ENCODE measurements at places on chromosomes 4 and X. TPM values are rescaled to one million over a fixed set of nuclear protein-coding genes. Genes with fewer than 3 reads are reported as not detected.

Gene KDM6A
- 7.7 TPM for total RNA-seq

Gene FANCB
- total RNA-seq = 3.9 TPM

Gene TMPRSS11D
- not detected for total RNA-seq

Gene SLC25A43
- total RNA-seq = 21.0 TPM

Measured in bronchus fibroblast of lung (primary cell).